ENCODE measurements at places on chromosomes 1 and 21.

GRCh38 chr1:11388617-11389016 is 90.3 kb upstream of the DISP3 start:
- DNase-seq: no peak

GRCh38 chr1:92853299-92853698 is 21.5 kb downstream of the RPL5 start:
- no peak for DNase-seq

DNA sequence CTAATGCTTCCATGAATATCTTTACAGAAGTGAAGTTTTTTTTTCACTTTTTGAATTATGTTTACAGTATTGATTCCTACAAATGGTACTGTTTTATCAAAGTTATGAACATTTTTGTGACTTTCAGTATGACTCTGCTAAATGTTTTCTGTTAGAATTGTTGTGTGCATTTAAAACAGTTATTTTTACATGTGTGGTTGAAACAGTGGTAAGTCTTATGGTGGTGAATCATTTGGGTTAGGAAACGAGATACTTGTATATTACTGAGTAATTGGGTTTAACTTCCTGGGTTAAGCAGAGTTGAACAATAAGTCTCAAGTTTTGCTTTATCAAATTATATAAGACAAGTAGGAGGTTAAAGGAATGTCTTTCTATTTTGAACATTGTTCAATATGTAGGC is 66.8 kb downstream of the VPS13D start:
- DNase-seq: no peak

- DNase-seq: no peak
Observed at GRCh38 chr1:70265946-70266345, 44.8 kb downstream of the SRSF11 start.

- DNase-seq: no peak
Observed at GRCh38 chr1:26787381-26787705, 407 bp upstream of the PIGV start.

DNA sequence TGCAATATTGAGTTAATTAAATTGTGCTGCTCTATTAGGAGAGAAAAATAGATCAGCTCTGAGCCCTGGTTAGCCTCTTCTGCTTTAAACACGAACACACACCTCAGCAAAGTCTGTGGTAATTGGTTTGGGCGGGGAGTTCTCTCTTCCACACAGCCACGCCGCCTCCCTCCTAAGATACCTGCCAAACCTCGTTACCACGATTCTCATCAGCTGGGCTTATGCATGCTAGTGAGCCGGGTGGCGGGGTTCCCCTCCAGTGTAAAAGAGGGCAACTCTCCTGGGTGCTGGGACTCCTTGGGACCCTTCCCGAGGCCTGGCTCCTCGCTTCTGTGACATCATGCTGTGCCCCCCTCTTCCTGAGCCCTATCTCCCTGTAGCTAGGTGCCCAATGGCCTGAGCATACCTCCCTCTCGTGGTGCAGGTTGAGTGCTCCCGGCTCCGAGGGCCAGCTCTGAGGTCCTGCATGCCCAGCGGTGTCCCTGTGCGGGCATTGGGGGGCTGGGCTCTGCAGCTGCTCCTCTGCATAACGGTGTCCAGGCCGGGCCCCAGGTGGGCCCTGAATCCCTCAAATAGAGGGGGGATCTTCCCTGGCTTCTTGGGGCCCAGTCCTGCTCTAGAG is 182.9 kb downstream of the PRDM16 start:
- no peak for DNase-seq
